ENCODE measurements at places on chromosomes 16 and 17.

GRCh38 chr16:30571445-30572322, at the start of gene ZNF688:
TSS of gene ZNF688 (minus strand) at chr16:30571714. CDS start at chr16:30571629, 85 bp downstream.
- DNase-seq: peak; percentile 77

DNA sequence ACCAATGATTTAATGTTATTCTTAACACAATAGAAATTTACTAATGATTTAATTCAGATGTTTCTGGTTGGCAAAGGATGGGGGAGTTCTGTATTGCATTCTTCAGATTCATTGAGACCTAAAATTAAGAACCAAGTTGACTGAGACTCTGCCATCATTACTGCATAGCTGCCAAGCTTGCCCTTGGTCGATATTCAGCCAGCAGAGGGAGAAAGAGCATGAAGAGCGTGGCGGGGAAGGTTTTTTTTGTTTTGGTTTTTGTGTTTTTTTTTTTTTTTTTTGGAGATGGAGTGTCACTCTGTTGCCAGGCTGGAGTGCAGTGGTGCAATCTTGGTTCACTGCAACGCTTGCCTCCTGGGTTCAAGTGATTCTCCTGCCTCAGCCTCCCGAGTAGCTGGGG, 659.4 kb upstream of the EEF2KMT start:
- DNase-seq: no peak

- DNase-seq: no peak
Measured at GRCh38 chr17:81163051-81163695, 2.1 kb upstream of the PVALEF start.

- DNase-seq: no peak
Measured at GRCh38 chr17:38355251-38355650, 3.6 kb downstream of the SOCS7 start.

DNA sequence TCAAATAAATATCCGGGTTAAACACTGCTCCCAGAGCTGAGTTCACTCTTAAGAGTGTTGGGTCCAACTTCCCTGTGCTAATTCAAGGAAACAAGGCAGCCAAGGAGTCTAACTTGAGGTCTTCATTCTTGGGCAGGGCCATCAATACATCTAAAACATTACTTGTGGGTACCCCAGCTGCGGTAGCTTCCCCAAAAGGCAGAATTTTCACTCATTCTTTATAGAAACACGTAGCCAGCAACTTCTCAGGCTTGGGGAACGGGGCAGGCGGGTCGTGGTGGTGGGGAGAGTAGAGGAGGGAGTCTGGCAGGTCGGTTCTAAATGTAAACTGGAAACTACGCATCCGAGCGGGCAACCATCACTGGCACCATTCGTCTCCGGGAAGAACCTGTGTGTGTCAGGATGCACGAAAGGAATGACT, 666 bp upstream of the METTL9 start:
- no peak for DNase-seq

- DNase-seq: no peak
Measured at GRCh38 chr17:57622683-57623433, 122.2 kb downstream of the CCDC182 start.

- no peak for DNase-seq
Measured at GRCh38 chr17:79733692-79734070, 2.9 kb downstream of the ENPP7 start.

DNA sequence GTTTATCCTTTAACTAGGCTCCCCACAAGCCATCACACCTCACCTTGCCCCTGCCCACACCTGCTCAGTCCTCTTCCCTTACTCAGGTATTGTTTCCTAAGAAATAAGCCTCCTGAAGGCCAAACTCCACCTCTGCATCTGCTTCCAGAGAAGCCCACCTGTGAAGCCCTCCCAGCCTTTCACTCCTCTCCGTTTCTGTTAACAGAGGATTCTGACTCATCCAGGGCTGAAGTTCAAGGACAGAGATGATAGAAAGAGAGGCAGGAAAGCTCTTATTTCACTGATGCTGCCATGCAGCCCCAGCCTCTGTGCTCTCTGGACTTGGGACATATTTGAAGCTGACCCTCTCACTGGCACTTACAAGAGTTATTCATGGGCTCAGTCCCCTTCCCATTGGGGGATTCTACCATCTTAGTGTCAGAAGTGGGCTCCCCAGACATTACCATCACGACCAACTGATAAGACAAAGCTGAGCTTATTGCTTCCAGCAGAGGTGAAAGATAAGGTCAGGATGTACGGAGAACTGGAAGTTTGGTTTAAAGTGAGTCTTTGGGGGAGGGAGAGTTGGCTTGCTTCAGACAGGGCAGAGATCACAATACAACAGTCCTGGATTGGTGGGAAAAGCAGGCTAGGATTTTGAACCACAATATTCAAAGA, 35.3 kb upstream of the XYLT2 start:
- DNase-seq: no peak

DNA sequence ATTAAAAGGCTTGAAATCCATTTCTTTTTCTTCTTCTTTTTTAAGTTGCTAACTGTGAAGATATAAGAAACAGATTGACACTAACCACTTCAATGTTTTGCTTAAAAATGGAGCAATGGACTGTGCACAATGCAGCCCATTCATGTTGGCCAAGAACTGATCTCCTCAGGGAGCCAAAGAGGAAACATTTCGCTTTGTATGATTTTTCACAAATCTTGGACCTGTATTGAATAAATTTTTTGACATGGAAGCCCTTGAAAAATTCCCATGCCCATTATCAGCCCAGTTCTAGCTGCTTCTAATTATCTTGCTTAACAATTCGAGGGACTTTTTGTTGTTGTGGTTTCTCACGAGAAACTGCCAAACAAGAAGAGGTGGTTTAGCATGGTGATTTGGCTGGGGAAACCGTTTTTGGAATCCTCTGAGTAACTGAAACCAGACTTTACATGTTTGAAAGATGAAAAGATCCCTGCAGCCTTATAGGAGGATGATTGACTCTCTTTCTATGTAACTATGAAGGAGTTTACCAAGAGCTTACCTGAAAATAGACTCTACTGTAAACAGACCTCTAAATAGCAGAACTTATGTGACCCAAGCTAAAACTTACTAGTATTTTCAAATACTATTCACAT, 1389.4 kb upstream of the GOT2 start:
- no peak for DNase-seq

DNA sequence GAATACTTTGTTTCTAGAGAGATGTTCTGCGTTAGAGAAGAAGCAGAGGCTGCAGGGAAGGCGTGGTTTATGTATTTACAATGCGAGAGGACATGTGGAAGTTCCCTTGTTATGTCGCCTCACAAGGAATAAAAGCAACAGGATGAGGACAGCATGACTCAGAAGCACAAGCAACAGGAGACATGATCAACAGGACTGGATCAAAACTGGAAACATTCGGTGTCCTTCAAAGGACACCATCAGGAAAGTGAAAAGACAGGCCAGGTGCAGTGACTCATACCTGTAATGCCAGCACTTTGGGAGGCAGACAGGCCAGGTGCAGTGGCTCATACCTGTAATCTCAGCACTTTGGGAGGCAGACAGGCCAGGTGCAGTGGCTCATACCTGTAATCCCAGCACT, 52.6 kb downstream of the CCDC57 start:
- no peak for DNase-seq

- no peak for DNase-seq
Measured at GRCh38 chr17:30345527-30346075, 11.7 kb upstream of the TMIGD1 start.

DNA sequence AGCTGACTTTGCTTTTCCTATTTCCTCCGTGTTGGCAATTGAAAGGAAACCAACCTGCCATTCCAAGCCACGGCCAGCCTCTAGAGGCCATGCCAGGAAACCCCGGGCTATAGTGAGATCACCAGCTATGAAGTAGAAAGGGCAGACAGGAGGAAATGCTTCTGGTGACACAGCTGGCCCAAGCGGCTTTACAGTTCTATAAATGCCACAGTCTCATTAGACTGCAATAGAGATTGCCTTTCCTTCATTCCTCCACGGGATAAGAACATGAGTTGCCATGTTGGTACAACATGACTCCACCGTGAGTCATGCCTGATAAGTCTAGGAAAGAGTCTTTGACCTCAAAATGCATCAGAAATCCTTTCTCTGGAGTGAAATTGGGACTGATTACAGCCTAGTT, 384.9 kb downstream of the GRIN2A start:
- DNase-seq: no peak

DNA sequence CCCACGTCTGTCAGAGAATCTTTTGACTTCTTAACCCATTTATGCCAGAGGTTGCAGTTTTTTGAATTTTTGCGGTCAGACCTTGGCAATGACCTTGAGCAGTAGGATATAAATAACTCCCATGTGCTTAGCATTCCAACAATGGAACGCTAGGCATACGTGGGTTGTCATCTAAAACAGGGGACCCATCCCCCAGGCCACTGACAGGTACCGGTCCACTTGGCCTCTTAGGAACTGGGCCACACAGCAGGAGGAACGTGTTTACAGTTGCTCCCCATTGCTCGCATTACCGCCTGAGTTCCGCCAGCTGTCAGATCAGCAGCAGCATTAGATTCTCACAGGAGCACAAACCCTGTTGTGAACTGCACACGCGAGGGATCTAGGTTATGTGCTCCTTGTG, 76.8 kb upstream of the LGALS9 start:
- DNase-seq: no peak

- DNase-seq: no peak
Measured at GRCh38 chr16:969508-970385, 1.0 kb downstream of the LMF1 start.

DNA sequence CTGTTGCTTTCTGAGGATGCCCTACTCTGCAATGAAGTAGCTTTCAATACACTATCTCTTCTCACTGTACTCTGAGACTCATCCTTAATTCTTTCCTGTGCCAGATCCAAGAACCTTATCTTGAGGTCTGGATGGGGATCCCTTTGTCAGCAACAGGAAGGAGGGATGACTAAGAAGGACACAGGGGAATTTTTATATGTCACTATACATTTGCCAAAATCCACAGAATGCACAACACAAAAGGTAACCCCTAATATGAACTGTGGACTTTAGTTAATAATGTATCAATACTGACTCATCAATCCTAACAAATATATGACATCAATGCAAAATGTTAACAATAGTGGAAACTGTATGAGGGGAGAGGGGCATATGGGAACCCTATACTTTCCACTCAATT, 4.7 kb upstream of the RBBP6 start:
- DNase-seq: no peak

DNA sequence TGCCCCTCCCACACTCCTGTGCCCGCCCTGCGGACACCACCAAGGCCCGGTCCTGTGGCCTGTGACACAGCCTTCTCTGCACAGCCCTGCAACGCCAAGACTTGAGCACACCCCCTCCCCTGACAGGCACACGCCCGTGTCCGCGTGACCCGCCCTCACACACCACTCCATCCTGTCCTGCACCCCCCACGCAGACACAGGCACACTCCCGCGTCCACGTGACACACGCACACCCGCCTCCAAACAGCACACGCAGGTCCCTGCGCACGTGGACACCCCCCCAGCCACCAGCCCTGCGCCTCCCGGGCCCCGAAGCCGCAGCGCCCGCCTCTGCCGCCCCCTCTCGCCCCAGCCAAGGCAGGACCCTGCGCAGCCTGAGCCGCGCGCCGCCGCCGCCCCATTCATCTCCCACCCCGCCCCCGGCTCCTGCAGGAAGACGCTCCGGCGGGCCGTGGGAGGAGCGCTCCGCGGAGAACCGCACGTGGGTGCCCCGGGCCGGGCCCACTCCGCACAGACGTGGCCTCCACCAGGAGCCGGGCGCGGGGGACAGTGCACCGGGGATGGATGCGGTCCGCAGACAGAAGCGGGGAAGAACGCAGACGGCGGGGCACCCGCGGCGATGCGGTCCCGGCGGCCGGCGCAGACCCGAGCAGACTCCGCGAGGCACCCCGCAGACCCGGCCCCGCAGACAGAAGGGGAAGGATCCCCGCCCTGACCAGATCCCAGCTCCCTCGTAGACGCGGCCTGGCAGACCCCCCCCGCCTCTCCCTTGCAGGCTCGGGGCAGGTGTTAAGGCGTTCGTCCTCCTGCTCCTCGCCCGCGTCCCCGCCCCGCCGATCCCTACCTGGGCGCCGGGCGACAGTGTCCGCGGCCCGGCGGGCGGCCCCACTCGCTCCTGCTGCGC, 506 bp downstream of the CAMKK1 start:
- peak; percentile 71 for DNase-seq

- DNase-seq: peak; percentile 15
Measured at GRCh38 chr16:85611444-85612190, 1.5 kb upstream of the GSE1 start.

- no peak for DNase-seq
Measured at GRCh38 chr16:976389-976931, 5.1 kb upstream of the SOX8 start.

DNA sequence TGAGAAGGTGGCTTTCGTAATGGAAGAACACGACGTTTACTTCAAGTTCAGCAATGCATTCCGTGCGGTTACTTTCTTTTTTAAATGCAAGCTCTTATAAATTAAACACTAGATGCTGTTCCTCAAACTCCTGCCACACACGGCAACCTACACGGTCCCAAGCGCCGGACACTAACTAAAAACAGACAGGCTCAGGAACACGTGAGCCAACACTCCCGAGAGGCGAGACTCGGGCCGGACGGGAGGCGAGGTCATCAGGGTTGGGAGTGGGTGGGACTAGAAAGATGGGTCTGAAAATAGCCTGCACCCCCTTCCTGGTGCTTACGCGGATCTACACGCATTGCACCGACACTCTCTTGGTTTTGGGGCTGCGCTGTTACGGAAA, 6.4 kb downstream of the CLCN7 start:
- DNase-seq: no peak

- DNase-seq: no peak
Measured at GRCh38 chr17:39598630-39599003, 9.1 kb downstream of the NEUROD2 start.

Data from NCI-H748 treated with DMSO at 0.1 percent for 48 hours (cell line).